Activated naive CD4-positive, alpha-beta T cell treated with anti-CD3 and anti-CD28 coated beads, Interleukin-2, amount 50 U/mL, for 16 hours (primary cell): ENCODE measurements at places on chromosomes 4 and X.

GRCh38 chrX:21655901-21656586 is 2.1 kb downstream of the KLHL34 start:
- peak; percentile 5 for DNase-seq

GRCh38 chrX:8139716-8140115 is 31.4 kb downstream of the VCX2 start:
- no peak for DNase-seq

- no peak for DNase-seq
Observed at GRCh38 chrX:140762061-140762460, 52.5 kb downstream of the LINC00632 start.

- DNase-seq = no peak
Observed at GRCh38 chr4:109939190-109939589, 26.5 kb downstream of the EGF start.

DNA sequence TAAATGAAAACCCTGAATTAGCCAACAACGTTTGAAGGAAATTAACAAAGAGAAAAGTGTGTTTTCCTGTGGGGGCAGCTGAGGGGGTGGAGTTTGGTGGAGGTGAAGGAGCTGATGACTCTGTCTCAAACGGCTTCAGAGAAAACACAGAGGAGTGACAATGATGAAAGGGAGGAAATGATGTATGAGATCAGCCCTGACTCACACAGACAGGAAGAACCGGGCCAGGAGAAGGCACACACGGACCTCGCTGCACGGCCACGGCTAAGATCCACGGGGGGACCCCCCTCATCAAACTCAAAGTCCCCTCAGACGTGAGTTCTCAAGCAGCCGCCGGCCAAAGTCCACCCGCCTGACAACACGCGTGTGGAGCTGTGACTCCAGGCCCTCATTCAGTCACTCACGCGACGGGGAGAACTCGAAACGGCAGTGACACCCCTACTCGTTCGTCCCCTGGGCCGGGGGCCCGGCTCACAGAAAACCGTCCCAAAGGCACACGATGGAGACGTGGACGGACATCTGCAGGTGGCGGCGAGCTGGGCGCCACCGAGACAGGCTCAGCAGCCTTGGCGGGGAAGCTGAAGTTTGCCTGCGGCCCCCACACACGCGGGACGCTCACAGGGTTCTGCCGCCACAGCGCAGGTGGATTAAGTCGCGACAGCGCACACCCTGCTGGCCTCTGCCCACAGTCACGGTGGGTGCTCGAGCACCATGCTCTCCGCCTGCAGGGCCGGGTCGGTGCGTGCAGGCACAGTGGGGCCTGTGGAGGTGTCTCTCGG is 28.8 kb downstream of the PPP2R3B start:
- peak; percentile 51 for DNase-seq
